ENCODE measurements at places on chromosomes 7 and 10. TPM values are rescaled to one million over a fixed set of nuclear protein-coding genes. Genes with fewer than 3 reads are reported as not detected.

DNA sequence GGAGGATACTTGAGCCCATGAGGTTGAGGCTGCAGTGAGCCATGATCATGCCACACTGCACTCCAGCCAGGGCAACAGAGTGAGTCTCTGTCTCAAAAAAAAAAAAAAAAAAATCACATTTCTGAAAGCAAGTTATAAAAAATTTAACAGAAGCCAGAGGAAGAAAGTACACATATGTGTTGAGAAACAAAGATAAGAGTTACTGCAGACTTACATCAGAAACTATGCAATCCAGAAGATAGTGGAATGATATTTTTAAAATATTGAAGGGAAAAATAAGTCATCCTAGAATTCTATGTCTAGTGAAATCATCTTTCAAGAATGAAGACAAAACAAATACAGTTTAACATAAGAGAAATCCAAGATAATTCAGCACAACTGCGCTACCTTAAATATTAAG lies 46.9 kb downstream of the ZNF518A start:
- no peak for DNase-seq
- no peak overlapping the region for H3K4me3 ChIP-seq
- no peak overlapping the region for H3K27ac ChIP-seq
- no peaks in the 10 kb centered on the region for H3K36me3 ChIP-seq
- H3K4me1 ChIP-seq: no peaks in the 10 kb centered on the region

GRCh38 chr10:116831790-116832189 lies 17.5 kb upstream of the ENO4 start:
- peaks cover 24% of the 10 kb centered on the region for H3K27me3 ChIP-seq
- peak overlapping the region; percentile 64 for H3K27ac ChIP-seq
- H3K4me3 ChIP-seq: no peak overlapping the region
- H3K36me3 ChIP-seq: no peaks in the 10 kb centered on the region
- DNase-seq: no peak

DNA sequence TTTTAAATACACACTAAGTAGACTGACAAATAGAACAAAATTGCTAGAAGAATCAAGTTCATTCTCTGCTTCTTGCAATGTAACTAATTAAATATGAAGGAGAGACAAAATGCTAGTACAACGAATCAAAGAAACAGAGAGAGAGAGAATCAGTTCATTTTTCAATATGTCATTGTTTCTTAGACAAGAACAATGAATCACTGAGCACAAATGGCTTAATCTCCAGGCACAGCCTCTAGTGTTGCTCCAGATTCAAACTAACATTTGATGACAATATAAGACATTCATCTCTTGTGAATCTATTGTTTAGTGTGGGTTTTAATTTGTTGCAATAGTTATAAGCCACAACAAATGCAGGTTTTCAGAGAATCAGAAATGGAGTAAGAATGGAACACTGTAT lies 357.4 kb upstream of the TMEM229A start:
- no peak overlapping the region for H3K4me3 ChIP-seq
- no peaks in the 10 kb centered on the region for H3K4me1 ChIP-seq
- DNase-seq: no peak

- H3K27me3 ChIP-seq: no peaks in the 10 kb centered on the region
- H3K27ac ChIP-seq: no peak overlapping the region
- H3K4me3 ChIP-seq: no peak overlapping the region
- H3K4me1 ChIP-seq: peaks cover 34% of the 10 kb centered on the region
These were observed 2.4 kb downstream of the USP6NL start for GRCh38 chr10:11609052-11609451.

- H3K27me3 ChIP-seq: peaks cover 30% of the 10 kb centered on the region
These were observed 134.7 kb downstream of the ADAM12 start for GRCh38 chr10:126253611-126253998.

GRCh38 chr7:133775201-133775600 lies 351.9 kb upstream of the LRGUK start:
- H3K4me3 ChIP-seq: no peak overlapping the region
- no peaks in the 10 kb centered on the region for H3K27me3 ChIP-seq
- no peaks in the 10 kb centered on the region for H3K4me1 ChIP-seq
- no peaks in the 10 kb centered on the region for H3K36me3 ChIP-seq
- no peak overlapping the region for H3K27ac ChIP-seq

GRCh38 chr10:80407812-80408241 lies 524 bp upstream of the PRXL2A start:
- no peaks in the 10 kb centered on the region for H3K27me3 ChIP-seq
- peaks cover 58% of the 10 kb centered on the region for H3K4me1 ChIP-seq
- DNase-seq: no peak
- peak overlapping the region; percentile 95 for H3K4me3 ChIP-seq
- no peaks in the 10 kb centered on the region for H3K36me3 ChIP-seq

- DNase-seq: no peak
- H3K4me3 ChIP-seq: no peak overlapping the region
These were observed 14.4 kb upstream of the AKR1C3 start for GRCh38 chr10:5079836-5080235.

GRCh38 chr7:1254281-1255079 lies 21.8 kb downstream of the UNCX start:
- no peaks in the 10 kb centered on the region for H3K36me3 ChIP-seq
- no peak overlapping the region for H3K4me3 ChIP-seq
- H3K4me1 ChIP-seq: peaks cover 3% of the 10 kb centered on the region

- DNase-seq: no peak
- H3K27ac ChIP-seq: no peak overlapping the region
- no peaks in the 10 kb centered on the region for H3K27me3 ChIP-seq
- H3K36me3 ChIP-seq: peaks cover 56% of the 10 kb centered on the region
These were observed 2.0 kb downstream of the COPS6 start for GRCh38 chr7:100090527-100091410.

DNA sequence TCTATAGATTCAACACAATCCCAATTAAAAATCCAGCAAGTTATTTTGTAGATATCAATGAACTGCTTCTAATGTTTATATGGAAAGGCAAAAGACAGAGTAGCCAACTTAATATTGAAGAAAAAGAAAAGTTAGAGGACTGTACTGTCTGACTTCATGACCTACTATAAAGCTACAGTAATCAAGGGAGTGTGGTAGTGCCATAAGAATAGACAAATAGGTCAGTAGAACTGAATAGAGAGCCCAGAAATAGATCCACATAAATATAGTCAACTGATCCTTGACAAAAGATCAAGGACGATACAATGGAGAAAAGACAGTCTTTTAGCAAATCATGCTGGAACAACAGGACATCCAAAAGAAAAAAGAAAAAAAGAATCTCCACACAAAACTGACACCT lies 7.4 kb upstream of the EEPD1 start:
- no peak for DNase-seq
- no peaks in the 10 kb centered on the region for H3K27me3 ChIP-seq

- DNase-seq: no peak
- no peak overlapping the region for H3K27ac ChIP-seq
- H3K27me3 ChIP-seq: no peaks in the 10 kb centered on the region
- H3K36me3 ChIP-seq: no peaks in the 10 kb centered on the region
These were observed 119.0 kb downstream of the ZFAND4 start for GRCh38 chr10:45553613-45554012.

DNA sequence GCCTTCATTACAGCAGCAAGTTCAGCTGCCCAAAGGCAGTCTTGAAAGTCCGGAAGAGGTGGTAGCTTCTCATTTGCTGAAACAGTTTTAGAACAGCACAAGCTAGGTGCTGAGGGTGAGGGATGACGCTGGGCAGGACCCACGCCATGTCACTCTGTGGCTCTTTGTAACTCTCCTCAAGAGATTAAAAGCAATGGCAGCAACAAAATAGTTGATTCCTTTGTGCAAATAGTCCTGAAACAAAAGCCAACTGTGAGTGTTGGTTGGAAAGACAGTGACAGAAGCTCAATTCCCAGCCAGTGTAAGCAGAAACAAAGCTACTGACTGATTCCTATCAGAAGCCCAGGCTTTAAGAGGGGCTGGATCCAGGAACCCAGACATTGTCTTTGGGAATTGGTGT lies 47.6 kb upstream of the AQP1 start:
- no peaks in the 10 kb centered on the region for H3K27me3 ChIP-seq
- peaks cover 66% of the 10 kb centered on the region for H3K4me1 ChIP-seq
- H3K27ac ChIP-seq: peak overlapping the region; percentile 57
- H3K36me3 ChIP-seq: peaks cover 17% of the 10 kb centered on the region

- no peak overlapping the region for H3K4me3 ChIP-seq
- peaks cover 13% of the 10 kb centered on the region for H3K4me1 ChIP-seq
- H3K27ac ChIP-seq: no peak overlapping the region
- DNase-seq: no peak
- H3K27me3 ChIP-seq: peaks cover 98% of the 10 kb centered on the region
These were observed 31.0 kb downstream of the PRSS2 start for GRCh38 chr7:142801601-142802295.

DNA sequence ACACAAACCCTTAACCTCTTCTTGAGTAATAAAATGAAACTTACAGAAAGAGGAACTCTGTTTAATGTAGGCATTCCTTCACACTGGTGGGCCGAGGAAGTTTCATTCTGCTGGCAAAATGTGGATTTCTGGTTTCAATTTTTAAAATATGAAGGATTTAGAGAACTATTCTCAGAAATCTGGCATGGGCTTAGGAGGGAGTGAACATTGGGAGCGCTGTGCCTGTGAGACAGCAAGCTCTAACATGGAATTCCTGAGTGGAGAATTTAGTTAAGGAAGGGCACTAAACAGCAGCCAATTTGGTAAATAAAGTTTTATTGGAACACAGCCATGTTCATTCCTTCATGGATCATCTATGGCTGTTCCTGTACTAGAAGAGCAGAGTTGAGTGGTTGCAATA lies 751.8 kb upstream of the IGFBP3 start:
- H3K27me3 ChIP-seq: no peaks in the 10 kb centered on the region
- H3K4me1 ChIP-seq: no peaks in the 10 kb centered on the region

DNA sequence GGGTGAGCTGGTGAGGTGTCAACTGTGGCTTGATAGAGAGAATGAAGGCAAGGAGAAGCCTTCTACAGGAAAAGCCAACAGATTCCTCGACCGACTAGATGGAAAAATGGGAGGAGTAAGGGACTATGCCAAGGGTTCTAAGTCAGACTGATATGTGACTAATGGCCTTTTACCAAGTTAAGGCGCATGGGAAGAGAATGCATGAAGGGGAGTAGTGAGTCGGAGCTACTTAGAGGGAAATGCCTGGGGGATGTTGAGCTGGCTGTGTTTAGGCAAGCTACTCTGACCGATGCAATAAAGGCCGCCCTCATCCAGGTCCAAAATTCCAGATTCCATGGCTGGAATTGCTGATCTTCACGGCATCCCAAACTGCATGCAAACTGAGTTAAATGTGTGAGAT lies 48.2 kb downstream of the APBB1IP start:
- peaks cover 31% of the 10 kb centered on the region for H3K4me1 ChIP-seq
- no peak for DNase-seq
- H3K4me3 ChIP-seq: peak overlapping the region; percentile 13
- H3K36me3 ChIP-seq: no peaks in the 10 kb centered on the region

GRCh38 chr7:128422842-128423241 lies 13.1 kb upstream of the IMPDH1 start:
- no peaks in the 10 kb centered on the region for H3K36me3 ChIP-seq
- peak overlapping the region; percentile 39 for H3K27ac ChIP-seq
- peaks cover 16% of the 10 kb centered on the region for H3K4me1 ChIP-seq
- H3K27me3 ChIP-seq: no peaks in the 10 kb centered on the region

DNA sequence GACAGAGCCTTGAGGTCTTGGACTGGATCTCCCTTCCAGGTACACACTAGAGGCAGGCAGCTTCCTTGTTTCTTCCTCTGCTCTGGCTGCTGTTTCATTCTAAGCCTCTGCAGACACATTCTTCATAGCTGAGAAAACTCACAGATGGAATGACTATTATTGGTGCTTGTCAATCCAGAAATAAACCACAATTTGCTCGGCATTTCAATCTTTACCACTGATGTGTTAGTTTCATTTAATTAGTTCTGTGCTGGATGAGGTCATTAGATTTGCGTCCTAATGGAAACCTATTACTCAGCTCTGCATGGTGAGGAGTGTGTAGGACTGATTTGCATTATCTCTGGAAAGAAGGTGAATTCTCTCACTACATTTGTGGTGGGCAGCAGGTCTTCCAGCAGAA lies 392.5 kb downstream of the NRG3 start:
- H3K36me3 ChIP-seq: no peaks in the 10 kb centered on the region
- no peaks in the 10 kb centered on the region for H3K27me3 ChIP-seq
- DNase-seq: no peak
- no peak overlapping the region for H3K27ac ChIP-seq
- H3K4me3 ChIP-seq: no peak overlapping the region
- H3K4me1 ChIP-seq: no peaks in the 10 kb centered on the region

DNA sequence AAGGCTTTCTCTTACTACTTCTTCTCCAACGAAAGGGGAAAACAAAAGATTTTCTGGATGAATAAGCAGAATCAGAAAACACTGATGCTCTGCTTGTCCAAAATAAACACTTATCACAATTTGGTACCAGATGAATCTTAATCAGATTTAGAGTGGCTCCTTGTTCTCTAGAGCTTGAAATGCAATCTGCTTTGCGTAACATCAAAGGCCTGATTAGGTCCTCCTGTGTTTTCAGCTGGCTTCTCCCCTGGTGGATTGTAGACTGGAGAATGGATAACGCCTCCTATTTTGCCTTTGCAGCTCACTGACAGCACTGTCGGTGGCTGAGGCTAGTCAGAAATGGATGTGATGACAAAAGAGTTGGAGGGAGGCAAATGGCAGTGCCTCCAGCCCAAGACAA lies 91.2 kb downstream of the FAM13C start:
- H3K27me3 ChIP-seq: no peaks in the 10 kb centered on the region
- no peak for DNase-seq
- H3K36me3 ChIP-seq: peaks cover 19% of the 10 kb centered on the region
- no peak overlapping the region for H3K4me3 ChIP-seq

DNA sequence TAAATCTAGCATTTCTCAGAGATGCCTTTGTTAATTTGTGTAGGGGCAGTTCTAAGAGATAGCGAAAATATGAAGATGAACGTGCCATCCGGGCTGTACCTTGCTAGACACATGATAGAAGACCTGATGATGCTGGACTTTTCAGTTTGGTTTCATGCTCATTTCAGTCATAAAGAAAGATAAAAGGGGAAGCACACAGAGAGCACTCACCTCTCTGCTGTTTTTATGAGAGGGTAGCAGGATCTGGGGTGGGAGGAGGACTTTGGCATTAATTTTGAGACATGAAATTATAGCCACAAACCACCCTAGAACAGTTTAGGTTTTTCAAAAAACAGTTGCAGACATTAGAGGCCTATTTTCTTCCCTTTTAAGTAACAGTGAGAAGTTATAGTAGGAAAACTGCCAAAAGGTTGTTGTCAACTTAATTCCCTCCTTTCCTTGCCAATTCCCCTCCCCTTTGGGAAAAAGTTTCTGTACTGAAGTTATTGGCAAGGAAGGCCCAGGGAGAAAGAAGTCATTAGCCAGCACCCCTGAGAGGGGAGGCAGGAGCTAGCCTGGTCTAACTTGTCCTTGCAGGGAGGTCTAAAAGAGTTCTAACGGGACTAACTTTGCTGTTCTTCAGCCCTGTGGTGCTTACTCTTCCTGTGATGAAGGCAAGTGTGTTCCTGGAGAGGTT lies 2.6 kb downstream of the ST7 start:
- H3K36me3 ChIP-seq: no peaks in the 10 kb centered on the region
- peaks cover 74% of the 10 kb centered on the region for H3K4me1 ChIP-seq
- peak overlapping the region; percentile 92 for H3K4me3 ChIP-seq
- H3K27ac ChIP-seq: peak overlapping the region; percentile 100
- H3K27me3 ChIP-seq: no peaks in the 10 kb centered on the region

GRCh38 chr7:181738-182137 lies 10.6 kb upstream of the FAM20C start:
- peaks cover 17% of the 10 kb centered on the region for H3K4me1 ChIP-seq
- no peaks in the 10 kb centered on the region for H3K27me3 ChIP-seq
- DNase-seq: no peak
- H3K36me3 ChIP-seq: no peaks in the 10 kb centered on the region
- no peak overlapping the region for H3K27ac ChIP-seq

Gene SLC13A4
- 0.44 TPM for total RNA-seq

Gene CRHR2
- 0.19 TPM for total RNA-seq

Gene CDK14
- 18.7 TPM for total RNA-seq

Gene ZNF786
- 2.4 TPM for total RNA-seq

Gene C10orf67
- total RNA-seq: 0.36 TPM

Gene FAM237B
- not detected for total RNA-seq

Gene FAM13C
- total RNA-seq: 5.2 TPM

Data from left ventricle myocardium inferior (tissue), 1 donor.